ENCODE measurements at places on chromosomes 2 and 18.
A peak's percentile ranks its signal among the peaks of the same experiment; 100 is the strongest.

DNA sequence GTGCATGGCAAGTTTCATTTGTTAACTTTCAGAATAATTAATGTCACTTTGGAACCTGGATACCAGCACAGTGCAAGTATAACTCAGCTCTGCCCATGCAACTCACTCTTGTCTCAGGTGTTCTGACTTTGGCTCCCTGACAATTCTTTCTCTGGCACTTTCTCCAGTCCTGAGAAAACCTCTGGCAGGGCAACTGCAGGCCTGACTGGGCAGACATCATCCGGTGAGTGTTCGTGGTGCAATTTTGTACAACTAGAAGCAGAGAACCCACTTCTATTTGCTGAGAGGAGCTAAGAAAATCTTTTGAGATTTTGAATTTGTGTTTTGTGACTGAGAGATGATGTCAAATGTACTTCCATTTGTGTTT is 143.0 kb downstream of the AQP4 start:
- DNase-seq = no peak

GRCh38 chr2:8851811-8852560 is 14.6 kb upstream of the KIDINS220 start:
- DNase-seq = no peak

- DNase-seq = no peak
Observed at GRCh38 chr2:99420751-99421299, 69.0 kb downstream of the REV1 start.

GRCh38 chr2:74458132-74458937 is at the start of gene WBP1:
Gene WBP1 (plus strand): TSS chr2:74458438. CDS start chr2:74458603, 165 bp downstream.
- peak; percentile 95 for DNase-seq

Data from stimulated activated CD8-positive, alpha-beta memory T cell treated with anti-CD3 and anti-CD28 coated beads, Interleukin-7, amount 100 ng/mL, for 1 hour (primary cell).